Activated CD8-positive, alpha-beta memory T cell treated with anti-CD3 and anti-CD28 coated beads, Interleukin-2, amount 50 U/mL, for 48 hours (primary cell): ENCODE measurements at places on chromosomes 3 and 15.

- no peak for DNase-seq
These were observed 811 bp downstream of the C3orf52 start for GRCh38 chr3:112086875-112087524.

GRCh38 chr15:65336493-65337435 lies 32.3 kb downstream of the RNU5B-1 start:
- DNase-seq = no peak

- DNase-seq = no peak
These were observed 1077.4 kb downstream of the EPHA3 start for GRCh38 chr3:90184861-90185260.

- DNase-seq = no peak
These were observed 335.1 kb downstream of the SV2B start for GRCh38 chr15:91435113-91435512.

- DNase-seq = no peak
These were observed 6.5 kb downstream of the MUC4 start for GRCh38 chr3:195805181-195805580.

- no peak for DNase-seq
These were observed 504.4 kb downstream of the ROBO1 start for GRCh38 chr3:79263423-79263822.
